ENCODE measurements at places on chromosomes 11 and 22.

- no peak for DNase-seq
Observed at GRCh38 chr11:5043380-5043779, 2.9 kb upstream of the OR52J3 start.

- DNase-seq: no peak
Observed at GRCh38 chr11:61628662-61628970, 47.7 kb upstream of the SYT7 start.

DNA sequence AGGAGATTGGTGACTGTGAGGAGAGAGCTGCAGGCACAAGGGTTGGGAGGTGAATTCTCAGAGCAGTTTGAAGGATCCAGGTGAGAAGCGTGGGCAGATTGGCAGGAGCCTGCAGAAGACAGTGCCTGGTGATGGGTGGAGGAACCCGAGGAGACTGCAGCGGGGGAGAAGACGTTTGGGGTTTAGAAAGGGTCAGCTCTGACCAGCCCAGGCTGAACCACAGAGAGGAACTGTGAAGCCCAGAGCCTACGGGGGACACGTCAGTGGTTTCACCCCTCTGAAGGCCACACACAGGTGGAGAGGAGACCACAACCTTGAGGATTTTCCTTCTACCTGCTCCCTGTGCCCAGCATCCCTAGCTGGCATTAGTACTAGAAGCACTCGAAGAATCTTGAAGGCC lies 154.8 kb upstream of the TBCEL start:
- no peak for DNase-seq

DNA sequence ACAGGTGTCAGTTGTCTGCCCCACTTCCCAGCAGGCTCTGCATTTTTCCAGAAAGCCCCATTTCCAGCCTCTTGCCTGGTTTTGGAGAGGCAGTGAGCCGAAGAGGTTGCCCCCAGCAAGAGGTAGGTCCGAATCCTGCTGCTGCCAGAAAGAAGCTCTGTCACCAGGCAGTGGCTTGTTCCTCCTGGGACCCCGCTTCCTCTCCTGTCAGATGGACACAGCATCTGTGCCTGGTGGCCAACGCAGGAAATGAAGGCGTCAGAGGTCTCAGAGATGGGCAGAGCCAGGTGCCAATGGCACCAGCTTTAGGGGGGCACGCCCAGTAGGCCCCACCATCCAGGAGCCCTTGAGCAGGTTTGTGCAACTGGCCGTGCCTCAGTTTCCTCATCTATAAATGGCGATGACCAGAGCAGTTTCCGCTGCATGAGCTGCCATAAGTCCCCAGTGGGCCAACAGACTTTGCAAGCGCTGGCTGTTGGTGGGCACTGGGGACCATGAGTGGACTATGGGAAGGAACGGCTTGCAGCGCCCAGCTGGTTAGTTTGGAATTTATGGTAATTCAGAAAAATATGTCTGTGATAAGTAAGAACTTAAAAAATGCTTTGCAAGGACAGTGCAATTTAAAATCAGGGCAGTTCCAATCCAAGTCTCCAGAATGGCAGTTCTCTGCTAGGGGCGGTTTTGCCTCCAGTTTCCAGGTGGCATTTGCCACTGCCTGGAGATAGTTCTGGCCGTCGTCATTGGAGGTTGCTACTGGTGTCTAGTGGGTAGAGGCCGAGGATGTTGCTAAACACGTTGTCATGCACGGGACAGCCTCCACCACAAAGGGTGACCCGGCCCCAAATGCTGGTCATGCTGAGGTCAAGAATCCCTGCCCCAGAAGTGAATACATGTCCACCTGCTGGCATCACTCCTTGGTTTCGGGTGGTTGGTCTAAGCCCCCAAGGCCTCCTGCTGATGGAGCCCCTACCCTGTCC lies 2.3 kb upstream of the OSBPL5 start:
- DNase-seq: no peak

DNA sequence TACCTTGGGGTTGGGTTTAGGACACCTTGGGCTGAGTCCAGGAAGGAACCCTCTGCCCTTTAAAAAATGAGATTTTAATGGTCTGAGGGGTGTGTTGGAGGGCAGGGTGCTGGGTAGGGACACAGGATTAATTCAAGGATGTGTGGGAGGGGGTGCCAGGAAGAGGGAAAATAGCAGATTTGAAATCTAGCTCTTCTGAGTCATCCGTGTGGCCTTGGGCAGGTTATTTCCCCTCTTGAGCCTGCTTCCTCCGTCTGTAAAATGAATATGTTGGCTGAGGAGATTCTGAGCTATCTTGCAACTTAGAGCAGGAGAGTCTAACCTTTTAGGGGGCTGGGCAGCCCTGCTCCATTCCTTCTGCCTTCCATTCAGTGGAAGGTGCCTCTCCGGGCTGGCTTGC lies 3.0 kb downstream of the TSPAN18 start:
- DNase-seq: no peak

GRCh38 chr11:38278457-38279141 lies 1680.6 kb upstream of the RAG2 start:
- DNase-seq: no peak
